ENCODE measurements at places on chromosomes 16 and 17.

DNA sequence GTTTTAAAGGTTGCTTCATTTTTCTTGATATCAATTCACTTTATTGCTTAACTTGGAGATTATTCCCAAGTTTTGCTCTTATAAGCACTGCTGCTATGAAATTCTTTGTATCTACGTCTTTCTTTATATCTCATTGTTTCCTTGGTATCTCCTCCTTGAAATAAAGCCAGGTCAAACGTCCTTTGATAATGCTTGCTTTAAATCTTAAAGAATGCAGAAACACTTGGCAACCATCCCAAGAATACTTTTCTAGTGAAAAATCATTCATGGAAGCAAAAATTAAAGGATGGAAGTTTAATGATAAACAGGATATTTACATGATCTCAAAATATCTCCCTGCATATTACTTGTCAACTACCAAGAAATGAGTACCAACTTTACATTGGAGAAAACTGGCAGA, 175.2 kb downstream of the CPPED1 start:
- no peak for DNase-seq
- no peak overlapping the region for H3K4me3 ChIP-seq
- no peak overlapping the region for H3K27ac ChIP-seq
- peaks cover 2% of the 10 kb centered on the region for H3K27me3 ChIP-seq

DNA sequence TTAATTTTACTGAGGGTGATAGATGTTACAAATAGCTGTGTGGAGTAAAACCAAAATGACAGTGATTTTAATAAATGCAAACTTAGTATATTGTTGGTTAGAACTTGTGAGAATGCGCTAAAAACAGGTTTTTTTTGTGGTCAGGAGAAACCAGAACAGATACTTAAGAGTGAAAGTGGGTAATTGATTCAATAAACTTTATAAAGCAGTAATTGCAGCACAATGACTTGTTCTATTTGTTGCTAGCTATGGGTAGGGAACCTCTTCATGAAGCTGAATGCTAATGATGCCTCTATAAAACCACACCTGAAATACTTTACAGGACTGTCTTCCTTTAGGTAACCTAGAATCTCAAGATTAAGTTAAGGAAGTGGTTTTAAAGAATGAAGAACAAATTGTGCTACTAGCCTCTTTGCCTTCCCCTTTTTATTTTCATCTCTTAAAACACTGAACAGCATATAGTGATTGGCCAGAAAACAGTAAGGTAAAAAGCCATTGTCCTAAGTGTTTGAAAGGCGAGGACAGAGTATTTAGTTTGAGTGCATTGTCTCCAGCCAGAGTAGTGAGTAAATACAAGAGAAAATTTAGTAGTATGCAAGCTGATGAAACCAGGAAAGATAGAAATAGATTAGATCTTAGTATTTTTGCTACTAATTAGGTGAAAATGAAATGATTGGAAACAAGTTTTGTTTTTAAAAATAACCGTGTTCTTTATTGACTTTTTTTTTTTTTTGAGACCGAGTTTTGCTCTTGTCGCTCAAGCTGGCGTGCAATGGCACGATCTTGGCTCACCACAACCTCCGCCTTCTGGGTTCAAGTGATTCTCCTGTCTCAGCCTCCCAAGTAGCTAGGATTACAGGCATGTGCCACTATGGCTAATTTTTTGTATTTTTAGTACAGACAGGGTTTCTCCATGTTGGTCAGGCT, 6.0 kb downstream of the GGNBP2 start:
- DNase-seq, result no peak
- no peaks in the 10 kb centered on the region for H3K27me3 ChIP-seq
- peaks cover 7% of the 10 kb centered on the region for H3K36me3 ChIP-seq
- H3K27ac ChIP-seq, result peak overlapping the region; percentile 79

GRCh38 chr16:1154887-1155331, 2.0 kb downstream of the CACNA1H start:
- no peak for DNase-seq
- no peak overlapping the region for H3K4me3 ChIP-seq
- no peak overlapping the region for H3K27ac ChIP-seq
- no peaks in the 10 kb centered on the region for H3K36me3 ChIP-seq
- H3K27me3 ChIP-seq, result peaks cover 6% of the 10 kb centered on the region

DNA sequence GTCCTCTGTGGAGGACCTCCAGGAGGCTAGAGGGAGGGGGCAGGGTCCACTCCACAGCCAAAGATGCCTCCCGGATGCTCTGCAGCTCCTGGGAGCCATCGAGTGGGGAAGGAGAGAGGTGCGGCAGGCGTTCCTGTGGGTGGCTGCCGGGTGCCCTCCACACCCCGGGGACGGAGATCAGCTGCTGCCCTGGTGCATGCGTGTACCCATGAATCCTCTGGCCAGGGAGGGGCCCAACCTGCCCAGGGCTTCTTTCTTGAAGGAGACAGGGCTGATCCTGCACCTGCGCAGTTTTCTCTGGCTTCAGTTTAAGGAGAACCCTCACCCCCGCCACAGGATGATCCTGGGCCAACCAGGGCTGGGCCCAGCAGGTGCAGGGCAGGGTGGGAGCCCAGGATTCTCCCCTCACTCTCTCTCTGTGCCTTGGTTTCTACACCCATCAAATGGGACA, 33.5 kb upstream of the DOC2B start:
- no peak overlapping the region for H3K27ac ChIP-seq
- no peaks in the 10 kb centered on the region for H3K27me3 ChIP-seq
- no peaks in the 10 kb centered on the region for H3K4me1 ChIP-seq

- H3K4me1 ChIP-seq, result peaks cover 45% of the 10 kb centered on the region
- peak overlapping the region; percentile 96 for H3K4me3 ChIP-seq
- H3K36me3 ChIP-seq, result peaks cover 8% of the 10 kb centered on the region
Measured at GRCh38 chr17:44220213-44221083, 973 bp upstream of the UBTF start.

GRCh38 chr17:83199500-83200201, 120.2 kb downstream of the METRNL start:
- DNase-seq, result no peak
- H3K27ac ChIP-seq, result peak overlapping the region; percentile 69
- peak overlapping the region; percentile 92 for H3K4me3 ChIP-seq
- no peaks in the 10 kb centered on the region for H3K27me3 ChIP-seq

DNA sequence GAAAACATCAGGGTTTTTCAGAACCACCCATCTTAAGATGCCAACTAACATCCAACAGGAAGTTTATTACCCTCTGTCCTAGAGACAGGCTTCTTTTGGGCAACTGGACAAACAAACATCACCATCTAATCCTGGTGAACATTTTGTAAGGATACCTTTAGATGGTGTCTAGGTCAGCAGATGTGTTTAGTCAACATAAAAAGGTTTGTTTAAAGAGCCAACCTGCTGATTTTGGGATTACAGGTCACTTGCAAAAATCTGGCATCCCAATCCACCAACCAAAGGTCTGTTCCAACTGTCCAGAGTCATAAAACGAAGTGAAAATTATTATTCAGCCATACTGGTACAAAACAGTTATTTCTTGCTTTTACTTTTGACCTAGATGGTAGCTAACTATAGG, 145.2 kb upstream of the C17orf78 start:
- DNase-seq, result no peak
- H3K27me3 ChIP-seq, result no peaks in the 10 kb centered on the region
- H3K4me1 ChIP-seq, result no peaks in the 10 kb centered on the region
- no peak overlapping the region for H3K27ac ChIP-seq

- no peaks in the 10 kb centered on the region for H3K4me1 ChIP-seq
- H3K27me3 ChIP-seq, result no peaks in the 10 kb centered on the region
- DNase-seq, result no peak
Measured at GRCh38 chr17:72771734-72772133, 320.8 kb downstream of the SLC39A11 start.

All from naive thymus-derived CD8-positive, alpha-beta T cell (primary cell).